ENCODE measurements at places on chromosomes 7 and 10.
A peak's percentile ranks its signal among the peaks of the same experiment; 100 is the strongest.

GRCh38 chr7:43764807-43765491 is 6.5 kb downstream of the BLVRA start:
- DNase-seq = no peak

- no peak for DNase-seq
Observed at GRCh38 chr10:20380401-20380800, 516.7 kb downstream of the NEBL start.

GRCh38 chr10:85224366-85224940 is 896.1 kb downstream of the CCSER2 start:
- DNase-seq = no peak

GRCh38 chr7:99379043-99379577 is 4.6 kb downstream of the ARPC1B start:
- peak; percentile 74 for DNase-seq

DNA sequence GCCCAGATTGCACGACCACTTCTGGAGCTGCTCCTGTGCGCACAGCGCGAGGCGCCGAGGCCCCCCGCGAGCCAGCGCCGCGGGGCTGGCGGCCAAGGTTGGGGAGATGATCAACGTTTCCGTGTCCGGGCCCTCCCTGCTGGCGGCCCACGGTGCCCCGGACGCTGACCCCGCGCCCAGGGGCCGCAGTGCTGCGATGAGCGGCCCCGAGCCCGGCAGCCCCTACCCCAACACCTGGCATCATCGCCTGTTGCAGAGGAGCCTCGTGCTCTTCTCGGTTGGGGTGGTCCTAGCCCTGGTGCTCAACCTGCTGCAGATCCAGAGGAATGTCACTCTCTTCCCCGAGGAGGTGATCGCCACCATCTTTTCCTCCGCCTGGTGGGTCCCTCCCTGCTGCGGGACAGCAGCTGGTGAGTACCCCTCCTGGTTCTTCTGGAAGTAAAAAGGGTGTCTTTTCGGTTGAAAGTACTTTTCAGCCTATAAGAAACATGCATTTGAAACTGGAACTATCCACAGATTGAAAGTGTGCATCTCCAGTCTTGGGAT is 683 bp downstream of the INSIG1 start:
- peak; percentile 39 for DNase-seq

GRCh38 chr7:99540542-99540941 is 11.4 kb downstream of the FAM200A start:
- DNase-seq = no peak

DNA sequence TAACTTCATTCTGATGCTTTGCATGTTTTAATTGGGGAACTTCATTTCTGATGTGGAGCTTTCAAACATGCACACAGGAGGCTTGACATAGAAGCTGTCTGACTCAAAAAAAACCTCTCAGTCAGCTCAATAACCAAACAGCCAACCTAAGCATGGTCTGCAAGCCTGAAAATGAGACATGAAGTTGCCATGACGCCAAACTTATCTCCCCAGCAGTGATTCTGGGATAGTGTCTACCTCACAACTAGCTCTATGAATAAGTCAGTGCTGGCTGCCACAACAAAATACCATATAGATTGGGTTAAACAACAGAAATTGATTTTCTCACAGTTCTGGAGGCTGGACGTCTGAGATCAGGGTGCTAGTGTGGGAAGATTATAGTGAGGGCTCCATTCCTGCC is 244.2 kb downstream of the CCDC3 start:
- DNase-seq = peak; percentile 15

- no peak for DNase-seq
Observed at GRCh38 chr7:29538389-29538788, 25.2 kb upstream of the PRR15 start.
